ENCODE measurements at places on chromosomes 1 and 21.

DNA sequence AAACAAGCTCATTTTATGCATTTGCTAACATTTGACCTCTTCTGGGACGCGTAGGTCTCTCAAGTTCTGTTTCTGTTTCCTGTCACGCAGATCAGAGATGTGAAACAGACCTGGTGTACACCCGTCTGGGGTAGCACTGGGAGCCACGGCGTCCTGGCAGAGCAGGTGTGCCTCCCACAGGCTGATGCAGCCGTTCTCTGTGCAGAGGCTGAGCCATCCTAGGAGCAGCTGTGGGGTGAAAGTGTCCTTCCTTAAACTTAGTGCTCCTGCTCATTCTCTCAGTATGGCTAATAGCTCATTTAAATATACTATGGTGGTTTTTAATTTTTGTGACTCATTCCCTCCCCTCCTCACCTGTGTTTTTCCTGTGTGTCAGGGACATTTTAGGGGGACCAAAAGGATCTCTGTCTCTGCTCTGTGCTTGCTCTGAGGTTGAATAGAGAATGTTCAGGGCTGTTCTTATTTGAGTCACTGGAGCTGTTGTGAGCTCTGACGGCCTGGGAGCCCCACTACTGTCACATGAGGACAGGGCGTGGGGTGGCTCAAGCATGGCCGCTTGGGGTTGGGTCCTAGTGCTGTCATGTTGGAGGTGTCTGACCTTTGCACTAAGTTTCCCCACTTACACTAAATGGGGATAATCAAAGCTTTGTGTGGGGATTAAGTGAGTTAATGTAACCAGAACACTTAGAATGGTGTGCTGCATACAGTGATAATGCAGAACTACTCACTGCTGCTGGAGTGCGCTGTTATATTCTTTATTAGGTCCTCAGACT lies 43.0 kb downstream of the GALNT2 start:
- no peak for DNase-seq

GRCh38 chr1:145714524-145715111 lies 4.7 kb upstream of the CD160 start:
- no peak for DNase-seq

GRCh38 chr1:118366286-118366685 lies 181.3 kb upstream of the SPAG17 start:
- no peak for DNase-seq

DNA sequence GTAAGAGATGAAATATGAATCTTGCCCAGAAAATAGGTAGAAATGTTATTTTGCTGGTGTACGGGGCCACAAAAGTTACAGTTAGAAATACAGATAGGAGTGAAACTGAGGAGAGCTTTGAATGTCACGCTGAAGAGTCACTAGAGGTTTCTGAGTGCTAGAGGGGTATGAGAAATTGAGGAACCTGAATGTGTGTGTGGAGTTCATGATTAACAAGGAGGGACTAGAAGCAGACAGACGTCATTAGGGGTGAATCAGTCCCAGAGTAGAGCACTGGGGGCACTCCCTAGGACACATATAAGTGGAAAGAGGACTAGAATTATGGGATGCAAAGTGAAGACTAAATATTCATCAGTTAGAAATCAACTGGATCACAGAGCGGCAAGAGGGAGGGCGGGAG lies 188.9 kb upstream of the MAP1LC3C start:
- DNase-seq = no peak

- no peak for DNase-seq
Measured at GRCh38 chr1:1907098-1907736, 7.8 kb upstream of the CALML6 start.

DNA sequence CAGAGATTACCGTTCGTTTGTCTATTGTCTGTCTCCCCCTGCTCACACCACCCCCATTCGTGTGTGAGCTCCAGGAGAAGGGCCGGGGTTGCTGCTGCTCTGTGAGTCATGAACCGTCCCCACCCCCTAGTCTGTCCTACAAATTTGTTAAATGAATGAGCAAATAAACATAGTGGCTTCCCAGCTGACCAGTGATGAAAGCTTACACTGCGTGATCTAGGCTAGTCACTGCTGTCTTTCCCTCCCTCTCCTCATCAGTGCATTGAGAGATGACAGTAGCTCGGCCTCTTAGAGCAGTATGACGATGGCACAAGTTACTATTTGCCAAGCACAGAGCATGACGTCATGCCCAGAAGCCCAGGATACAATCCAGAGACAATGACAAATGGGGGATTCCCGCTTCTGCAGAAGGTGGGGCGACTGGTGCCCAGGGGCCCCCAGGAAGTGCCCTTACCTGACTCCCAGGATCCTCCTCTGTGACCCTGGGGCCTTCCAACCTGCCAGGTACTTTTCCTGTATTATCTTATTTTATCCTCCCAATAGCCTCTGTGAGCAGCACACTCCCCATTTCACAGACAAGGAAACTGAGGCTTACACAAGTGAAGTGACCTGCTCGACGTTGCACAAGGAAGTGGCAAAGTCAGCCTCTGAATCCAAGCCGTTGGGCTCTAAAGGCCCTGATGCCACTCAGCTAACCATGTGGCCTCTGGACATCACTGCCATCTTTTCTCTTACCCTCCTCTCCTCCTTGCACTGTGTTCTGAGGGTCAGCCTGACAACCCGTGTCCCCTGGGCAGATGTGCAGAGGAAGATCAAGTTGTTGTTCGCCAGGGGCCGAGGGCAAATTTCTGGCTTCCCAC lies 8.6 kb upstream of the EPHA2 start:
- no peak for DNase-seq

DNA sequence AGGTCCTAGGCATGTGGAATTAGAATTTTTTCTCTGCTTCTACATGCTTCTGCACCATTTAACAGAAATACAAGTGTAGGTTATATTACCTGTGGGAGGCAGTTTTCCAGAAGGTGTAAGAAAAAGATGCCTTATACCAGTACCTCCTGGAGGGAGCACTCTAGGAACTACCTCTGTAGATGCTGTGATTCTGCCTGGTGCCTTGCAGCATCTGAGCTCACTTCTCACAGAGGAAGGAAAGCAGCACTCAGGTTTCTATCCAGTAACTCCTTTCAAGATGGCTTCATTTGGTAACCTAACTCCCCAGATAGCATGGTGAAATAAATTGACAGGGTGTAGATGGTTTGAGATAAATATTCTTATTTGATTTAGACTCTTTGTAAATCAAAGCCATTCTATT lies 50.3 kb downstream of the GIPC2 start:
- DNase-seq = no peak

DNA sequence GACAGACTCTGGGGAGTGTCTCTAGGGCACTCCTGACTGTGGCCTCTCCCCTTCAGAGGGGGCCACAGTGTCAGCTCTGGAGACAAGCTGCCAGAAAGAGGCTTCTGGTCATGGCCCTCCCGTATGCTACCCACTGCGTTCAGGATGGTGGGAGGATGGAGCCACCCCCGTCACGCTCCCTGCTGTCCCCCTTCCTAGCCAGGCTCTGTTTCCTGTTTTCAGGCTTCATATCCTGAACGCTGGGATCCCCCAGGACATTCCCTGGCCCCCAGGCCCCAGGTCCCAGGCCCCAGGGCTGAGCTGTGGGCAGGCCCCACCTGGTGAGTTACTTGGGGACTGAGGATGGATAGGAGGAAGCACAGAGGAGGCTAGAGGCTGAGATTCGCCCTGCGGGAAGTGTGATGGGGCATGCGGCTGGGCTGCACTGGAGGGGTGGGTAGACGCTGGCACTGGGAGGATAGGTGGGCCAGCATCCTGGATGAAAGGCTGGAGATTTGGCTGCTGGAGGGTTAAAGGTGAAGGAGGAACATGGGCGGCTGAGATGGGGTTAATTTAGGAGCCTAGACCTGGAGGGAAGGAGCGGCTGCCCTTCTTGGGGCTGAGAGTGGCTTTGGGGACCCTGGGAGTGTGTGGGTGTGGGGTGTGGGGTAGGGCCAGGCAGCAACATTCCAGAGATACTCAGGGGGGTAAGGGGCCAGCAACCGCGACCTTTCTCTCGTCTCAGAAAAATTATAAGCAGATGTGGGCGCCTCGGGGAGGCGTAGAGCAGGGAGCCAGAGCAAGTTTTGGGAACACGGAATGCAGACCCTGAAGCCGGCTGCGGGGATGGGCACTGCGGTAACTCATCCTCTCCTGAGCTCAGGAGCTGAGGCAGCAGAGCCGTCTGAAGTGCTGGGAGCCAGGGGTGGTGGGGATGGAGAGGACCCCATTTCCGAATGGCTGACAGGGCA lies 8.7 kb downstream of the PEAR1 start:
- DNase-seq = no peak

GRCh38 chr1:83860490-83861221 lies 138.3 kb downstream of the TTLL7 start:
- DNase-seq = peak; percentile 68

DNA sequence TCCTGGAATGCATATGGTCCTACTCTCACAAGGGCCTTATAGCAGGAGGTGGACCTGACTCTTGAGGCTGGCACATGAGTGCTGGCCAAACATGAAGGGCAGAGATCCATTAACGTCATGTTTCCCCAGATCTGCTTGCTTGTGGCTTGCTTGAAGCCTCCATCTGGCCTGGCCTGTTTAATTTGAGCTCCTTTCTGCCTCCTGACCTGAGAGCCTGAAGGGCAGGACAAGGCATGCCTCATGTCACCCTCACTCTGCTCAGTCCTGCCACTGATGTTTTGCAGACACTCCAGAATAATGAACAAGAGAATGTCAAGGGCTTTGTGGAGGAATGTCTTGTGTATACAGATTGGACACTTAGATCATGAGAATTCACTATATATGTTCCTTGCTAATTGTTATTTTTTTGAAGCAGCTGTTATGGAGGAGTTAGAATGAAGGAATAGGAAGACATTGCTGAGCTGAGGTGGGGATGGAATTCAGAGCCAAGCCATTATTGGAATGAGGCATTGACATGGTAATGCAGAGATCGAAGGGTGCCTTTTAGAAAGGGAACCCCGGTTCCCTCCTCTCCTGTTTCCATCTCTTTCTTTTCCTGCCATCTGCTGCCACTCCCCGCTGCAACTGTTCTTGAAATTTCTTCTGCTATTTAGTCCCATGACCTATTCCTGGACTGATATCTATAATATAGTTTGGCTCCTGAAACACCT lies 457.0 kb upstream of the PROX1 start:
- DNase-seq = no peak

Measured in stimulated activated CD4-positive, alpha-beta T cell treated with anti-CD3 and anti-CD28 coated beads, Interleukin-15, amount 100 ng/mL, for 1 hour (primary cell).